AG09309 (cell line): ENCODE measurements at places on chromosomes 4 and X.

- DNase-seq, result no peak
Observed at GRCh38 chrX:124250835-124251437, 81.5 kb upstream of the TEX13D start.

GRCh38 chr4:149009223-149009622 is 567.0 kb upstream of the NR3C2 start:
- no peak for DNase-seq

GRCh38 chrX:132216283-132216682 is 3.0 kb downstream of the RAP2C start:
- no peak for DNase-seq

GRCh38 chrX:103170216-103170615 is 44.7 kb upstream of the BEX4 start:
- no peak for DNase-seq
